ENCODE measurements at places on chromosomes 3 and 15. TPM values are rescaled to one million over a fixed set of nuclear protein-coding genes. Genes with fewer than 3 reads are reported as not detected.

Gene CFAP161
- 0.94 TPM for total RNA-seq

Gene CHRD
- total RNA-seq = 4.6 TPM

Gene CTXN2
- total RNA-seq = not detected

Gene SI
- not detected for total RNA-seq

Gene VWA5B2
- total RNA-seq = not detected

Gene POTEB
- total RNA-seq = not detected

Gene SLC22A14
- not detected for total RNA-seq

Gene EFL1
- total RNA-seq = 17.6 TPM

Gene OR5K2
- total RNA-seq = not detected

Gene NR2E3
- total RNA-seq = not detected

Gene VEPH1
- 0.25 TPM for total RNA-seq

Gene LRRC2
- total RNA-seq = 122 TPM

Gene SLC12A6
- total RNA-seq = 31.0 TPM

Gene UPK1B
- 0.77 TPM for total RNA-seq

Gene NPRL2
- 16.8 TPM for total RNA-seq

Gene CSK
- total RNA-seq = 45.8 TPM

Gene ACKR4
- total RNA-seq = 1.4 TPM

Gene ZBED2
- total RNA-seq = not detected

Gene CLRN1
- not detected for total RNA-seq

Gene DUOX2
- total RNA-seq = 0.05 TPM

Gene PEX11A
- total RNA-seq = 13.9 TPM

Gene GOLGA8H
- not detected for total RNA-seq

Gene ABHD5
- 26.3 TPM for total RNA-seq

Gene CDC25A
- 0.77 TPM for total RNA-seq

Gene SAMD7
- not detected for total RNA-seq

Gene MITF
- total RNA-seq = 69.4 TPM

Gene AADAC
- total RNA-seq = 0.35 TPM

Gene TEX55
- not detected for total RNA-seq

Gene CCDC9B
- 169 TPM for total RNA-seq

Gene GP5
- total RNA-seq = not detected

Gene SOX2
- 0.22 TPM for total RNA-seq
